ENCODE measurements at places on chromosomes 11 and 22. TPM values are rescaled to one million over a fixed set of nuclear protein-coding genes. Genes with fewer than 3 reads are reported as not detected.

The BCR gene
- polyA plus RNA-seq: 15.6 TPM

The CRYBB1 gene
- polyA plus RNA-seq: 3.7 TPM

- H3K4me1 ChIP-seq: peaks cover 17% of the 10 kb centered on the region
- no peaks in the 10 kb centered on the region for H3K27me3 ChIP-seq
- DNase-seq: no peak
- H3K36me3 ChIP-seq: no peaks in the 10 kb centered on the region
Observed at GRCh38 chr11:114216796-114217180, 79.4 kb upstream of the NNMT start.

GRCh38 chr11:30317030-30317429, 5.9 kb upstream of the ARL14EP start:
- H3K4me3 ChIP-seq: no peak overlapping the region
- H3K27ac ChIP-seq: no peak overlapping the region
- H3K4me1 ChIP-seq: no peaks in the 10 kb centered on the region
- no peak for DNase-seq

DNA sequence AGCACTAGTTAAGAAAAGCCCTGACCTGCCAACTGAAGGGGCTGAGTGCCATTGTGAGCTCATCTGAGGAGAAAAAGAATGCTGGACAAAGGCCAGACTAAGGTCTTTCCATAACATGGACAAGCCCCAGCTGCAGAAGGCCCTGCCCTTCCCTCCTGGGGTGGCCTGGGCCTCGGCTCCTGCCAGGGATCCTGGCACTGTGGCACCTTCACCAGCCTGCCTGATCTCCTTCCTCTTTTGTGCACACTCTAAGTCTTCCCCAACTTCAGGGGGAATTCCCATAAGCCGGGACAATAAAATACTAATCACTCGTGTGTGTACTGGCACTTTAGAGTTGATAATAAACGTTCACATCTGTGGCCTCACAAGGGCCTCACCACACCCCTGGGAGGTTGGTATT, 9.9 kb downstream of the TMPRSS13 start:
- H3K27me3 ChIP-seq: no peaks in the 10 kb centered on the region
- H3K27ac ChIP-seq: no peak overlapping the region
- DNase-seq: no peak
- H3K4me3 ChIP-seq: no peak overlapping the region

GRCh38 chr11:73521621-73522020, 76.3 kb downstream of the FAM168A start:
- H3K27me3 ChIP-seq: no peaks in the 10 kb centered on the region
- no peak for DNase-seq
- H3K36me3 ChIP-seq: no peaks in the 10 kb centered on the region
- no peak overlapping the region for H3K27ac ChIP-seq
- peaks cover 16% of the 10 kb centered on the region for H3K4me1 ChIP-seq
- no peak overlapping the region for H3K4me3 ChIP-seq

DNA sequence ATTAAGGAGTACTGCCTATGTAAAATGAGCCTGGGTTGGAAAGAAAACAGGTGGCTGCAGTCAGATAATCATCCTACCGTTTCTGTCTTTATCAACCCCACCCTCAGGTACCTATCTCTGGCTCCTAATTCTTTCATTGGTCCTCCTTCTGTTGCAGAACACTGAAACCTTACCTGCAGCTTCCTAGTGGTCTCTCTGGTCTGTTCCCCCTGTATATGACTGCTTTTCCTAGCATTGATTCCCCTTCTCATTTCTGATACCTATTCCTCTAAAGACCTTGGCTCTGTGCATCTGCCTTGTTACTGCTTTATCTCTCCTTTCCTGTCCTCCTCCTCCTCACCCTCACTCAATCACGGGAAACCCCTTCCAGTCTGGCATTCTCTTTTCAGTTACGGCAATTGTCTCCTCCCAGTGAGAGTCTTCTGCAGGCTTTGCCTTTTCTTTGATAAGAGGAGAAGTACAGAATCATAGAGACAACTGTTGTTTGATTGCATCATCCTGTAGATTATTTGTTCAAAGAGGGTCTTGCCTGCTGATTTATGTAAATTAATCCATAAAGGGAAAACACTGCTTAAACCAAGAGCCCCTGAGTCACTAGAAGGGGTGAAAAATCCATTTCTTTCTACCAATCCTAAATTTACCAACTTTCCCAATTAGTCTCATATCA, 301.2 kb downstream of the AASDHPPT start:
- H3K27me3 ChIP-seq: no peaks in the 10 kb centered on the region
- DNase-seq: no peak
- H3K36me3 ChIP-seq: no peaks in the 10 kb centered on the region
- 0 out of 2 replicates have a peak overlapping the region, but pooled peaks have one; percentile 36 for H3K27ac ChIP-seq
- H3K4me1 ChIP-seq: peaks cover 4% of the 10 kb centered on the region

DNA sequence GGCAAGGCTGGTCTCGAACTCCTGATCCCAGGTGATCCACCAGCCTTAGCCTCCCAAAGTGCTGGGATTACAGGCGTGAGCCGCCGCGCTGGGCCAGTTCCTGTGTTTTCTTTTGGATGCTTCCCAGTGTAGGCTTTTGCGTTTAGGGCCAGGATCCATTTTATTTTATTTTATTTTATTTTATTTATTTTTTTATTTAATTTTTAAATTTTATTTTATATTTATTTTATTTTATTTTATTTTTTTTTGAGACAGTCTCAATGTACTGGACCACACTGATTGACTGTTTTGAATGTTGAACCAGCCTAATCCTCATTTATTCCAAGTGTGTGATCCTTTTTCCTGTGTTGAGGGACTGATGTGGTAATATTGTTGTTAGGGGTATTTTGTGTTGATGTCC, 8.4 kb downstream of the EPS8L2 start:
- H3K36me3 ChIP-seq: no peaks in the 10 kb centered on the region
- H3K4me1 ChIP-seq: peaks cover 6% of the 10 kb centered on the region
- H3K4me3 ChIP-seq: no peak overlapping the region
- no peak overlapping the region for H3K27ac ChIP-seq

DNA sequence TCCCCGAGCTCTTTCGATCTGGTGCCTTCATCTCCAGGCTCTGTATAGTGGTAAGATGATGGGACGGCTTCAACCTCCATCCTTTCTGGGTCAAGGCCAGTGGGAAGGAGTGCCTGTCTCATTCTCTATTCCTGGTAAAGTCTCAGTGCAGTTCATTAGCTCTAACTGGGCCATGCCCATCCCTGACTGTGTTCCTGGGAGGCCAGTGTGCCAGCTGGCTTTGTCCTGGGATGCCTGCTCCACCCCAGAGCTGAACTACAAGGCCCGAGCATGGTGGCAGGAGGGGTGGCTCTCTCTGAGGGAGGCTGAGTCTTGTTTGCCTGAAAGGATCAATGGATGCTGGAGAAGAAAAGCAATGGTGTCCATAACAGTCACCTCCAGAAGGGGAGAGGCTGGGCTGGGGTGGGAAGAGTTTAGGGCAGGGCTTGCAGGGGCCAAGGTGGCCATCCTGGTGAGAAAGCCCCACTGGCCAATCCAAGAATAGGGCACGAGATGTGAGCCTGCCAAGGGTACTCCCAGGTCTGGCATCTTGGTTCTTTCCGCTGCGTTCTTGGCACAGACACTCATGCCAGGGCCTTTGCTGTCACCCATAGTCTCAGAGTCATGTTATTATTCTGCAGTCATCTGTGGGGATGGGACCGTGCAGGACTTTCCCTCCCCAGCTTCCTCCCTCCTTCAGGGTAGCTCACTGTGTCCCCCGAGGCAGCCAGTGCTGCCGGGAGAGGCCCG, 60.1 kb downstream of the PARVB start:
- H3K4me1 ChIP-seq: peaks cover 10% of the 10 kb centered on the region
- no peak overlapping the region for H3K4me3 ChIP-seq

The CNGA4 gene
- polyA plus RNA-seq: 0.15 TPM

GRCh38 chr11:44658506-44658850, 68.3 kb upstream of the TSPAN18 start:
- H3K4me1 ChIP-seq: no peaks in the 10 kb centered on the region
- H3K27ac ChIP-seq: no peak overlapping the region
- no peaks in the 10 kb centered on the region for H3K36me3 ChIP-seq
- H3K4me3 ChIP-seq: no peak overlapping the region
- peak; percentile 48 for DNase-seq
